ENCODE measurements at places on chromosomes 12 and 14.

GRCh38 chr14:90649083-90649482 lies 167.1 kb downstream of the TTC7B start:
- no peak for DNase-seq

- DNase-seq: no peak
Observed at GRCh38 chr14:21096438-21096837, 2.0 kb downstream of the ZNF219 start.

GRCh38 chr14:65751510-65751909 lies 339.0 kb downstream of the FUT8 start:
- no peak for DNase-seq

DNA sequence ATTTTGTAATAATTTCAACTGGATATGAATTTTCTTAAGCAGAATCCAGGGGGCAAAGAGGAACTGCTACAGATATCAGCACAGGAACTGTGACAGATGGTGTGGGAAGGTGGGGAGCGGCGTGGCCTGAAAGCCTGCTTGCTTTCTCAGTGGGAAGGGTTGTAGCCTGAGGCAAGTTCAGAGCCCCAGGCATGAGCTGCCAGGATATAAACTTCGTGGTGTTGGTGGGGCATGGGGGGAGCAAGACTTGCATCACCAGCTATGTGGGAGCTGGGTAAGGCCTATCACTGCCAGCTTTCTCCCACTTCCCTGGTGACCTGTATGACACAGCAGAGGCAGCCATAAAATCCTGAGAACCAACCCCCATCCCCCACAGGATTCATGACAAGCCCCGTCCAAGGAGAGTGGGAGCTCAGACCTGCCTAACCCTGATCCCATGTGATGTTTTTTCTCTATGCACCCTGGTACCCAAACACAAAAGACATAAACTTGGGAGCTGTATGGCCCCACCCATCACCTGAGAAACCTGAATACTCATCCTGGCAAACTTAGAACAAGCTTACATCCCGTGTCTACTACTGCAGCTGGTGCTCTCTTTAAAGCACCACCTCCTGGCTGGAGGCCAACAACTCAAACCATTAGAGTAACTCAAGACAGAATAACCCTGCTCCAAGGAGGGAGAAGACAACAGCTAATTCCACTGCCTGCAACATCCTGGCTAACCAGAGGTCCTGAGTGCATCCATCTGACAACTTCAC lies 16.5 kb downstream of the CLEC1A start:
- no peak for DNase-seq

GRCh38 chr14:74532246-74532645 lies 38.7 kb downstream of the ISCA2 start:
- no peak for DNase-seq

- no peak for DNase-seq
Observed at GRCh38 chr12:111869671-111870070, 27.6 kb downstream of the MAPKAPK5 start.

GRCh38 chr14:76759589-76759988 lies 1.7 kb upstream of the VASH1 start:
- no peak for DNase-seq

- no peak for DNase-seq
Observed at GRCh38 chr14:100850841-100851585, 25.1 kb downstream of the MEG3 start.

DNA sequence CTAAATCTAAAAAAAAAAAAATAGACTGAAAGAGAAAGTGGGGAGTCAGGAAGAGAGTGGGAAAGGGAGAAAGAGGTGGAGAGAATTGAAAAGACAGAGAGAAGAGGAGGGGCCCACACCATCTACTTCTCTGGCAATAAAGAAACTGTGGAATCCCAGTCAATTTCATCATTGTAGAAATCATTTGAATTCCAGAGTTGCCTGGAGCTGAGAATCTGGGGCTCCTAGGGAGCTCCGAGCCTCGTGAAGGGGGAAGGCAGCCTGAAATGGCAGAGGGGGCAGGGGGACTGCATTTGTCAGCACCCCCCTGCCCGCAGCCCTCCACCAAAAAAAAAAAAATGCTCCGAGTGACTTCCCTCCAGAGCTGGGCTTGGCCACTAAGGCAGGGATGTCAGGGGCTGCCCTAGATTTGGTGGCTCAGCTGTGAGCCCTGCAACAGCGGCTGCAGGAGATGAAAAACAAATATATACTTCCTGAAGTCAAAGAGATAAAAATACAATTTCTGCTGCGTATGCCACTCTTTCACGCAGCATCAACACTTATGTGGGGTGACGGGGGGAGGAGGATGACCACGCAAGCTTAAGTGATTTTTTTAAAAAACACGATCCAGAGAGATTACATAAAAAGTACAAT lies 80.5 kb downstream of the BCL11B start:
- no peak for DNase-seq

DNA sequence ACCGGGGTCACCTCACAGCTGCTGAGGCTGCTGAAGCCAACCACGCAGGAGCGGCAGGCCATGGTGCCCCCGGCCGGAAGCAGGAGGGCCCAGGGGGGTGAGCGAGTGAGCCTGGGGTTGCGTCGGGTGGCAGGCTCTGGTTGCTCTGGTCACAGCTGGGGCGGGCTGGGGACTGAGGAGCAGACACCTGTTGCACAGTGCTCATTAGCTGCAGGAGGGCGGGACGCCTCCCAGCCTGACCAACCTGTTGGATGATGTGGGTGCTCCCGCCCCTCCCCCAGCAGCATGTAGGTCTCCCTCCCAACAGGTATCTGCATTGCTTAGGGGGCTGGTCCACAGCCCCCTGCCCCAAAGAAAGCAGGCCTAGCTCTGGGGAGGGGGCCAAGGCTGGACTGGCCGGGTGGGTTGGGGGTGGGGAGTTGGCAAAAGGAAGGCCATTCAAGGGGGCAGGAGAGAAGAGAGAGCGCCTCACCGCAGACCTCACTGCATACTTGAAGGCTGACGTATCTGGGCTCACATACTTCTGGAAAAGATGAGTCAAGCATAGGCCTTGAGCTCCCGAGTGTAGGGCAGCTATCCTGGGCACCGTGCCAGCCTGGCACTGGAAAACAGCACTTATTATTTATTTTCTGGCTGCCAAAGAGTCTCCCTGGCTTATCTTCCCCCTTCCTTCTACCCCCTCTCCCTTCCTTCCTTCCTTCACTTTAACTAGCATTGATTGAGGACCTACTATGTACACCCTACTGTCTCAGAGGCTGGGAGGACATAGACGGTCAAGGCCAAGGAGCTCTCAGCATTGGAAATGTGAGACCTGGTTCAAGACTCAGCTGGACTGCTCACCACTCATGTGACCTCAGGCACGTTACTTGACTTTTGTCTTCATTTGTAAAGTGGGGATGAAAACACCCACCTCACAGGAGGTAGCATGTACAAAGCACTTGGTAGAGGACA lies at the start of gene KRT80:
Gene KRT80 (minus strand): TSS at position 174 of the 951 bp plus-strand sequence. CDS start 112 bp downstream, at position 62.
- DNase-seq: no peak

DNA sequence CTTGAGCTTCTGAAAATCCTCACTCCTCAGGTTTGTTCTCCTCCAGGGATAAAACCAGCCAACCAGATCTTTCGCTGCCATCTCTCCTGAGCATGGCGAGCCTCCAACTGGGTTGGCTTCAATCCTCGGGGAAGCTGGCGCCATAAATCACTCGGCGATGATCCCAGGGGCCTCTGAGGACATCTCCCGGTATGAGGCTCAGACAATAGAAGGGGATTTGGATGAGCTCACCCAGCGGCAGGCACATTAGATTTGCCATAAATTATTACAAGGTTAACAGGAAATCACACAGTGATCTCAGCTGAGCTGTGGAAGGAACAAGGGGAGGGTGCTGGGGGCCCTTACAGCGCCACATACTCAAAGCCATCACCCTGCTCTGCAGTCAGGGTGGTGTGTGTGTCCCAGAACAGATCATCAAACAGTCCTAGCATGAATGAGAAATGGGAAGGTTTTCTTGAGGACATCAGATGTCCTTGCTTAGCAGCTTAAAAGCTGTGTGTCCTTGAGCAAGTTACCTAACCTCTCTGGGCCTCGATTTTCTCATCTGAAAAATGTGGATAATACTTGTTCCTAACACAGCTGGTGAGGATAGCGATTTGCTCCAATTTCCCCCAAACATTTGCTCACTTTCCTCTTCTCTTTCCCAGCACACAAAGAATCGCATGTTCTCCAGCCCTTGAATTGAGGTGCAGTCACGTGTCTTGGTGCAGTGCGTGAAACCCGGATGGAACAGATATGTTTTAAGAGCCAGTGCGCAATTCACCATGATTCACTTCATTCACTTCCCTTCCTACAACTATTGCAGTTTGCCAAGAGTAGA lies 142.8 kb downstream of the SCARB1 start:
- DNase-seq: no peak

- peak; percentile 32 for DNase-seq
Observed at GRCh38 chr12:7373226-7373625, 69.4 kb downstream of the ACSM4 start.

GRCh38 chr14:33950320-33951182 lies at the start of gene EGLN3:
TSS of gene EGLN3 (minus strand) at chr14:33951074. CDS start at chr14:33950752, 322 bp downstream.
- peak; percentile 93 for DNase-seq

DNA sequence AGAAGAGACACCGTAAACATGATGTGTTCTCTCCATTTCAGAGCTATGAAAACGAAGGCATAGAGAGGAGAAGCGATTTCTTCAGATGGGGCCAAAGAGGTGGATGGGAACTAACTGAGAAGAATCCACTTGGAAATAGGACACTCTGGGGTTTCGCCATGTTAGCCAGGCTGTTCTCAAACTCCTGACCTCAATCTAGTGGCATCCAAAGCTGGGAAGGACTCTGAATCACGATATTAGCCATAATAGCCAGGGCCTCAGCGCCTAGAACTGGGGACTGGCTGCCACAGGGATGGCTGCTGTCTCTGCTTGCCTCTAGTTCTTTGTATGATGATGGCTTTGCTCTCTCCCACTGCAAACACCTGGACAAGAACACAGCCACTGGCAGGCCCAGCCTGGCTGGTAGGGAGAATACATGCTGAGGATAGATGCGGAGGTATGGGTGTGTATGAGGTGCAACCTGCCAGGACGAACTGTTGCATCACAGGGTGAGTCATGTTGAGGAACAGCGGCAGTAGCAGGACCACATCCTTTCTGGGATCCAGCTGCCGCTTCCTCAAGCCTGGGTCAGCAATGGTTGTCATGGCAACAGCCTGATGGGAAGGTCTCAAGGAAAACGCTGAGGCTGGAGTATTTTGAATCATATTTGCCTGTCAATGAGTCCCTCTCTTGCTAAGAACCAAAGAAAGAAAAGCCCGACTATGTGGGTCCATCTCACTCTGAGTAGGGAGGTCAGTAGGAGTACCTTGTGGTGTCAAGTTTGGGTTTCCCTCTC lies 31.1 kb downstream of the CCDC177 start:
- DNase-seq: peak; percentile 74

GRCh38 chr14:56046546-56046945 lies 71.7 kb upstream of the PELI2 start:
- DNase-seq: no peak

DNA sequence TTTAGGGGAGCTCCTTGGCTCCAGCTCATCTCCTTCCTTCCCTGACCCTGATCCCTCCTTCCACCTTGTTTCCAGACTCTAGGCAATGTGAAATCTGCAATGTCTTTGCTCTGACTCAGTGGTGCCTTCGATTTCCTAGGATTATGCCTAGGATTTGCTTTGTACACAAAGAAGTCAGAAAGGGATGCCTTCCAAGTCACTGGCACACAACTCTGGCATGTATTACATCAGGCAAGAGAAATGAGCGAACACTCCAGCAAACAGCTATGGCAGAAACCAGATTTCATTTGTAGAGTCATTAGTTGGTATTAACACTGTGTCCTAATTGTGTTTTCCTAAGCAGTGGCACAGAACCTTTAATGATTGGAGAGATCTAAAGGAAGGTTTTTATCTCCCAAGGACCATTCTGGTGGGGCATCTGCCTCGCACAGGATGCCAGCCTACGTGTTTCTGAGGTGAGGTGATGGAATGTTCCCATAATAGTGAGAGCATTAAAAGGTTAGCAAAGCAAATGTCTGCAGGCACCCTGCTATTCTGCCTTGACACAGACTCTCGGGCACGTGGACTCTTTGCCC lies 84.9 kb downstream of the WSCD2 start:
- no peak for DNase-seq

- no peak for DNase-seq
Observed at GRCh38 chr12:53560912-53561589, 53.8 kb upstream of the NPFF start.

GRCh38 chr14:54355698-54356097 lies 41.1 kb upstream of the CDKN3 start:
- no peak for DNase-seq

DNA sequence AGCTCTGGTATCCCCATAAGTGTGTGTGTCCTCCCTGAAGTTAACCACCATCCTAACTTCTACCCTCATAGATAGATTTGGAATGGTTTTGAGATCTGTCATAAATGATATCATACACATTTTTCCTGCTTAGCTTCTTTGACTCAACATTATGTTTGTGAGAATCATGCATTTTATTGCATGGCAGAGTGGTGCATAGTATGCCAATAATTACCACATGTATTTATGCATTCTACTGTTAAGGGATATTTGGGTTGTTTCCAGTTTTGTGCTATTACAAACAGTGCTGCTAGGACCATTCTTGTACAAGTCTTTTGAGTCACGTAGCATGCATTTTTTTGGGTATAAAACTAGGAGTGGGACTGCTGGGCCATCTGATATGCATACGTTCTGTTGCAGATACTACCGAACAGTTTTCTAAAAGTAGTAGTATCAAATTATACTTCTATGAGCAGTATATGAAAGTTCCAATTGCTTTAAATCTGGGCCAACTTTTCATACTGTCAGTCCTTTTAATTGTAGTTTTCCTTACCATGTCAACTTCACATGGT lies 13.4 kb downstream of the GRIP1 start:
- no peak for DNase-seq

- DNase-seq: no peak
Observed at GRCh38 chr12:61043838-61044237, 1216.4 kb upstream of the USP15 start.

DNA sequence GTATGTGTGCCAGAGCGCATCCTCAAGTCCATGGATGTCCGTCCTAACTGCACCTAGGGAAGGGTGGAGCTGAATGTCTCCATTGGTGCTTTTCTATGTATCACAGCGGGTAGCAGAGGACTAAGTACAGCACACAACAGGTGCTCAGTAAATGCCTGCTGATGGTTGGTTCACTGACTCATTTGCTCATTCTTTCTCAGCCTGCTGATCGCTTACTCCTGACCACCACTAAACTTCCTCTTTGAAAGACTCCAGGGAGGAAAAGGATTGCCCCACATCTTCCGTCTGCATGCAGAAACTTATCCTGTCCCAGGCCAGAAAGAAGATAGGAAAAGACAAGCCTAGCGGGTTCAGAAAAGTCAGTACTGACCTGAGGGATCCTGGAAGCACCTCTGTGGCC lies 66.3 kb downstream of the B4GALNT3 start:
- no peak for DNase-seq

- DNase-seq: no peak
Observed at GRCh38 chr12:50251619-50252252, 31.6 kb downstream of the LIMA1 start.

DNA sequence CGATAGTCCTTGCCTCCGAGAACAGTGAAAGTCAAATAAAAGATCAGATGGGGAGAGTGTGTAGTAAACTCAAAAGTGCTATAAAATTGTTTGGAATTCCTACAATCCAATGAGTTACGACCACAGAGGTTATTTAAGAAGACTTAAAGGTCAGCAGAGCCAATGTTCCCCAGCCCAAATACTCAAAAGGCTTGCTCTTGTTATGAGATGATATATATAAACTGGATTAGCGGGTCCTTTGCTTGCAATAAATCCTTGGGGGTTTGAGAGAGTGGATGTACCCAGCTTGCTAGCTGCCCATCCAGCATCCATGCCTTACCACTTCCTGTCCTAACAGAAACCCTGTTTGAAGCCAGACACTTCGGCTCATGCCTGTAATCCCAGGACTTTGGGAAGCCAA lies 29.0 kb upstream of the MED13L start:
- DNase-seq: no peak
